ENCODE measurements at places on chromosomes 16 and 17. TPM values are rescaled to one million over a fixed set of nuclear protein-coding genes. Genes with fewer than 3 reads are reported as not detected.

- peaks cover 9% of the 10 kb centered on the region for H3K4me1 ChIP-seq
- H3K4me3 ChIP-seq, result no peak overlapping the region
- H3K27ac ChIP-seq, result no peak overlapping the region
- H3K36me3 ChIP-seq, result no peaks in the 10 kb centered on the region
Measured at GRCh38 chr16:21701271-21701670, 37.5 kb downstream of the OTOA start.

DNA sequence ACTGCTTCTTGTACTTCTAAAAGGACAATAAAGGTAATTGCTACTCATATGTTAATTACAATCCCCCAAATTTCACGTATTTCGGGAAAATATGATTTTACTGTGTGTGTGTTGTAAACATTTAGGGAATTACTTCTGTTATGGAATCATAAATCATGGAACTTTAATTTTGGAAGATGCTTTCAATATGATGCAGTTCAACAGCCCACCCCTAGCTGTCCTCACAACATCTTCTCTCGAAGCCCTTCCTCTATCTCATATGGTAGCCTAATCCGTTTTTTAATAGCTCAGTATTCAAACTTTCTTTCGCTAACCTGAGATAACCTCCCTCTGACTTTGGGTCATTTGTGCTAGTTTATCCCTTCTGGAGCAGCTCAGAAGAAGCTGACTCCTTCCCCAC is 78.4 kb downstream of the ANKFN1 start:
- H3K4me1 ChIP-seq, result no peaks in the 10 kb centered on the region
- H3K27ac ChIP-seq, result no peak overlapping the region
- no peaks in the 10 kb centered on the region for H3K36me3 ChIP-seq
- no peak overlapping the region for H3K4me3 ChIP-seq

- peaks cover 2% of the 10 kb centered on the region for H3K36me3 ChIP-seq
- DNase-seq, result no peak
- no peak overlapping the region for H3K4me3 ChIP-seq
- H3K27me3 ChIP-seq, result no peaks in the 10 kb centered on the region
Measured at GRCh38 chr16:72023962-72024361, 15.4 kb downstream of the DHODH start.

DNA sequence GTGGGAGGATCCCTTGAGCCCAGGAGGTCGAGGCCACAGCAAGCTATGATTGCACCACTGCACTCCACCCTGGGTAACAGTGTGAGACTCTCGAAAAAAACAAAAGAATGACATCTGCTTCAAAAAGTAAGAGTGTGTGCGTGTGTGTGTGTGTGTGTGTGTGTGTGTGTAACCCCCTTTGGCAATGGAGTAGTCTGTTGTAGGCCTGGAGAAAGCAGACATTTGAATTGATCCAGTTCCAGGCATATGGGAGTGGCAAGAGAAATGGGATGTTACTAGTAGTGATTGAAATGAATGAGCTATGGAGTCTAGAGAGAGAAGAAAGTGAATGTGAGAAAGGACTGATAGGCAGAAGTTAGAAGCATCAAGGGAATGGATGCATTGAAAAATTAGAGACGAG is 9.9 kb downstream of the CASC3 start:
- H3K27ac ChIP-seq, result no peak overlapping the region
- no peak for DNase-seq
- H3K36me3 ChIP-seq, result peaks cover 30% of the 10 kb centered on the region
- no peak overlapping the region for H3K4me3 ChIP-seq

The CDK3 gene
- 1.8 TPM for polyA plus RNA-seq

The HS3ST3B1 gene
- 3.9 TPM for polyA plus RNA-seq

The IRF8 gene
- not detected for polyA plus RNA-seq

All from keratinocyte (primary cell).